ENCODE measurements at places on chromosomes 7 and 10. TPM values are rescaled to one million over a fixed set of nuclear protein-coding genes. Genes with fewer than 3 reads are reported as not detected.

GRCh38 chr10:31554556-31554955 lies 235.5 kb downstream of the ZEB1 start:
- no peak overlapping the region for H3K27ac ChIP-seq
- peaks cover 8% of the 10 kb centered on the region for H3K36me3 ChIP-seq
- no peak overlapping the region for H3K4me3 ChIP-seq
- no peak for DNase-seq
- peaks cover 16% of the 10 kb centered on the region for H3K27me3 ChIP-seq

- H3K36me3 ChIP-seq, result peaks cover 1% of the 10 kb centered on the region
- DNase-seq, result no peak
- no peak overlapping the region for H3K4me3 ChIP-seq
- H3K27ac ChIP-seq, result no peak overlapping the region
- no peaks in the 10 kb centered on the region for H3K4me1 ChIP-seq
These were observed 196.1 kb upstream of the TCF7L2 start for GRCh38 chr10:112753961-112754411.

GRCh38 chr7:102966465-102966864 lies 53.7 kb downstream of the LRRC17 start:
- H3K27ac ChIP-seq, result no peak overlapping the region
- no peaks in the 10 kb centered on the region for H3K27me3 ChIP-seq
- H3K36me3 ChIP-seq, result no peaks in the 10 kb centered on the region

DNA sequence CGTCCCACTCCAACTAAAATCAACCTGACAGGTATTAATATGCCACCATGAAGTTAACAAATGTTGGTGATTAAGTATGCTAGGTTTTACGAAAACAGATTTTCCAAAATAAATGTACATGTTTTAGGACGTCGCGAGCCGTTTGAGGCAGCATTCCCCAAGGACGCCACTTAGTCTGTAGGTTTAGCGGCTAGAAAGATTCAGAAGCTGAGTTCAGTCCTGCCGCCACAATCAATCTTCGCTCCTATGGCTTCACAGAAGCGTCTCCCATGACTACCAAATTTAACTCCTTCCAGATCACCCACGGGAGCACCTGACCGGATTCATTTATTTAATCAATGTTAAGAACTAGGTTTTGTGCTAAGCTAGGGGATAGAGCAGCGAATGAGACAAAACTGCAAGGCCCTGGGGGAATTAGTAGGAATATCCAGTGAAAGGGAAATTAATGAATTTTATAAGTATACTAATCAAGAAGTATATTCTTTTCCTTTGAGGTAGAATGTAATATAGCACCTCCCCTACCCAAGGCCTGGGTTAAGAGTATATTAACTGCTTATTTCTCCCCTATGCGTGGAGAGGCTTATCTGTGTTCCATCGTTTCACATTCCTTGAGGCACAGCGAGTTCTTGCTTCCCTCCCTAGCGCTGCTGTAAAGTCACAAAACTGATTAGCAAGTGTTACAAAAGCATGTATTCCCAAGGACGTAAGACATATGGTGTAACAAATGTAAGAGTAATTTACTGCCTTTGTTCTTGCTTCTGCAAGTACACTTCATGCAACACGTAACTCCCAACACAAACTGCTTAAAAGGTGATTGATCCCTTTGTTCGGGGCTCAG lies 994 bp upstream of the CYP51A1 start:
- H3K27ac ChIP-seq, result peak overlapping the region; percentile 100
- H3K4me3 ChIP-seq, result peak overlapping the region; percentile 93
- H3K4me1 ChIP-seq, result peaks cover 40% of the 10 kb centered on the region
- H3K36me3 ChIP-seq, result peaks cover 20% of the 10 kb centered on the region

GRCh38 chr10:113407218-113407617 lies 145.6 kb upstream of the HABP2 start:
- no peaks in the 10 kb centered on the region for H3K4me1 ChIP-seq
- H3K27ac ChIP-seq, result no peak overlapping the region
- H3K4me3 ChIP-seq, result no peak overlapping the region
- peaks cover 19% of the 10 kb centered on the region for H3K27me3 ChIP-seq

The SYNPO2L gene
- total RNA-seq, result not detected

DNA sequence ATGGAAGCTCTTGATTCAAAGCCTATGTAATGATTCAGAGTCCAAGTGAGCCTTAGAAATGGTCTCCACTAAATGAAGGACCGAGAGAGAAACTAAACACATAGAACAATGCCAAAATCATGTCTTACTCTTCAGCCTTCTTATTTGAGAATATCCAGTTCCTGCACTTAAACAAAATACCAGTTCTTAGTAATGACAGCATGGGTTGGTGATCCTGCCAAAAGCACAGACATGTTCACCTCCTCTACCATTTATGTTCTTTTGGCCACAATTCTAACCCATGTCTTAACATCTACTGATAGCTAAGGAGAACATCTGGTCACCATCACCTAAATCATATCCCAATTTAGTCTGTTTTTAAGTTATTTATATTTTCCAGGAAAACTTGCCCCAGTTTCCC lies 239.6 kb upstream of the PTN start:
- H3K4me1 ChIP-seq, result no peaks in the 10 kb centered on the region
- H3K36me3 ChIP-seq, result no peaks in the 10 kb centered on the region
- no peak overlapping the region for H3K4me3 ChIP-seq
- H3K27ac ChIP-seq, result no peak overlapping the region

DNA sequence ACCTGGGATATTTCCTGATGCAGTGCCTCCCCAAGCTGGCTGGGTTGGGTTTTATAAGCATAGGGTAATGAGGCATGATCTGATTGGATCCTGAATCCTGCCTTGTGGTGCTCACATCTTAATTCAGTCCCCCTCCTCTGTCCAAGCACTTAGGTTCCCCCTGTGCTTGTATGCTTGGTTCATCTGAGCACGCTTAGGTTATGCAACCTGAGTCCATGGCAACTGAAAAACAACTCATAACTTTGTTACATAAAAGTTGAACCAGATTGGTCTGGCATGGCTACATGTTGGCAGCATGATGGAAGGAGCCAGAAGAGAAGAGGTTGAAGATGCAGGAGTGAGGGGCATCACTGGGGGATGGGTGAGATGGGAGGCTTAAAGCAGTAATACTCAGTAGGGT lies 57.3 kb upstream of the OSBPL3 start:
- H3K36me3 ChIP-seq, result peaks cover 4% of the 10 kb centered on the region
- no peaks in the 10 kb centered on the region for H3K4me1 ChIP-seq
- no peak overlapping the region for H3K4me3 ChIP-seq
- H3K27ac ChIP-seq, result no peak overlapping the region

- H3K4me1 ChIP-seq, result no peaks in the 10 kb centered on the region
- H3K36me3 ChIP-seq, result no peaks in the 10 kb centered on the region
- DNase-seq, result no peak
- H3K27ac ChIP-seq, result no peak overlapping the region
- H3K27me3 ChIP-seq, result peaks cover 65% of the 10 kb centered on the region
These were observed 140.6 kb downstream of the RAPGEF5 start for GRCh38 chr7:22216309-22216708.

The AUTS2 gene
- 9.5 TPM for total RNA-seq

The CPA2 gene
- not detected for total RNA-seq

The ASAH2 gene
- total RNA-seq, result 4.2 TPM

DNA sequence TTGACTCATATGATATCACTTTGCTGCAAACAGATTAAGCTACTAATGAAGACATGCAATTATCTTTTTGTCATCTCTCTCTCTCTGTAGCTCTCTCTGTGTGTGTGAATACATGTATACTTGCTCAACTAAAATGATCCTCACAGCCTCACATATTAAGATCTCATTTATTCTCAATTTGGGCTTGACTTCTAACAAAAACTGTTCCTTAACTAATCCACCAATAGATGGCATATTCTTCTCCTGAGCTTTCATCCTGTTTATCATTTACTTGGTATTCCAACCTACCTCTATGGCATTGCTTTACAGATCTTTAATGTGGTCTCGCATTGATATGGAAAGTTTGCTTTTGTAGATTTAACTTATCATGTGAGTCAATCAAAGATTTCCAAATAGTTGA lies 540.4 kb downstream of the CNTNAP2 start:
- no peak overlapping the region for H3K27ac ChIP-seq
- H3K4me3 ChIP-seq, result no peak overlapping the region
- no peaks in the 10 kb centered on the region for H3K4me1 ChIP-seq
- no peaks in the 10 kb centered on the region for H3K36me3 ChIP-seq
- no peak for DNase-seq

DNA sequence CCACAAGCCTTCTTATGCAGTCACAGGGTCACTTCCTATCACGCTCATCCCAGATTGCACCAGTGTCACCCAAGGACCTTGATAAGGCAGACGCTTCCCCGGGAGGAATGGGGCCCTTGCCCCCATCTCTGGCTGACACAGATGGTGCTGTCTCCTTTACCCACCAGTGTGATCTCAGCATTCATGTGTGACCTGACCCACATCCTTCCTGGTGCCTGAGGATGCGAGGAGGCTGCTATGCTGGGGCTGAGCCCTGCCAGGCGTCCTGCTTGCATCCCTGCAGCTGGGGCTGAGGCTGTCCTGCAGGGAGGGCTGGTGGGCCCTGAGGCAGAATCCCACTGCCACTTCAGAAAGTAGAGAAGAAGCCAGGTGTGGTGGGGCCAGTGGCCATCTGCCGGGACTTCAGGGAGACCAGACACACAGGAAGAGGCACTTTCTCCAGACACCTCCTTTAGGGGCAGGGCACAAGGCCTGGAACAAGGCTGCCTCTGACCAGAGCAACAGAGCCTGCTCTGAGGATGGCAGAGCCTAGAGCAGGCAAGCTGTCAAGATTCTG lies 35.3 kb downstream of the RASGEF1A start:
- peaks cover 7% of the 10 kb centered on the region for H3K27me3 ChIP-seq
- H3K27ac ChIP-seq, result peak overlapping the region; percentile 80
- no peaks in the 10 kb centered on the region for H3K36me3 ChIP-seq

The TMEM130 gene
- not detected for total RNA-seq

The DPP6 gene
- not detected for total RNA-seq

The C10orf88 gene
- 11.8 TPM for total RNA-seq

The VIPR2 gene
- 0.05 TPM for total RNA-seq

The AHCYL2 gene
- 12.8 TPM for total RNA-seq

DNA sequence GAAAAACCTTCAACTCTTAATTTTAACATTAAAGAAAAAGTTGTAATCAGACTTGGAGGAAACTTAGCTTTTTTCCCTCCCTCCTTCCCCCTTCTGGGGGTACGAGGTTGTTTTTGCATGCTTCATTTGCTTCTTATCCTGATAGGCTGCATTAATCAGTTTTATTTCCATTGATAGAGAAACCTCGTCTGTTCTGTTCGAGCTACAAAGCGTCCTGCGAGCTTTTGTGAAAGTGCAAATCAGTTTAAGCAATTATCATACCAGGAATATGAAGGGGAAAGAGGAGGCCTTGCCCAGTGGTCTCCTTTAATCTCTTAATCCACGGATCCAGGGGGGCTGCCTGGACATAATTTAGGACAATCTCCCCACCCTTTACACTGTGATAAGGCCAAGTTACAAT lies 7.5 kb downstream of the EMX2 start:
- DNase-seq, result no peak
- peaks cover 91% of the 10 kb centered on the region for H3K27me3 ChIP-seq
- no peak overlapping the region for H3K4me3 ChIP-seq
- H3K4me1 ChIP-seq, result peaks cover 9% of the 10 kb centered on the region

The ACHE gene
- 0.23 TPM for total RNA-seq

GRCh38 chr7:116145245-116145852 lies 65.0 kb upstream of the TES start:
- H3K27me3 ChIP-seq, result no peaks in the 10 kb centered on the region
- H3K36me3 ChIP-seq, result peaks cover 35% of the 10 kb centered on the region
- DNase-seq, result peak; percentile 82
- peak overlapping the region; percentile 88 for H3K27ac ChIP-seq

The RINT1 gene
- total RNA-seq, result 25.7 TPM

The FAM107B gene
- total RNA-seq, result 208 TPM

GRCh38 chr7:111089822-111090426 lies 1.0 kb upstream of the LRRN3 start:
- peak overlapping the region; percentile 91 for H3K4me3 ChIP-seq
- H3K36me3 ChIP-seq, result peaks cover 48% of the 10 kb centered on the region
- no peaks in the 10 kb centered on the region for H3K27me3 ChIP-seq
- no peak for DNase-seq
- H3K4me1 ChIP-seq, result peaks cover 66% of the 10 kb centered on the region
- H3K27ac ChIP-seq, result peak overlapping the region; percentile 36

- no peak for DNase-seq
- H3K27ac ChIP-seq, result no peak overlapping the region
These were observed 1.2 kb downstream of the GFRA1 start for GRCh38 chr10:116271593-116272439.

The AKR1D1 gene
- total RNA-seq, result not detected

The CCZ1 gene
- 93.0 TPM for total RNA-seq

Measured in activated CD8-positive, alpha-beta memory T cell treated with anti-CD3 and anti-CD28 coated beads, Interleukin-2, amount 10 ng/mL, durations not matched to agents 7 days and 5 days (primary cell).